Retinal pigment epithelial cell (primary cell): ENCODE measurements at places on chromosomes 5 and 9.

DNA sequence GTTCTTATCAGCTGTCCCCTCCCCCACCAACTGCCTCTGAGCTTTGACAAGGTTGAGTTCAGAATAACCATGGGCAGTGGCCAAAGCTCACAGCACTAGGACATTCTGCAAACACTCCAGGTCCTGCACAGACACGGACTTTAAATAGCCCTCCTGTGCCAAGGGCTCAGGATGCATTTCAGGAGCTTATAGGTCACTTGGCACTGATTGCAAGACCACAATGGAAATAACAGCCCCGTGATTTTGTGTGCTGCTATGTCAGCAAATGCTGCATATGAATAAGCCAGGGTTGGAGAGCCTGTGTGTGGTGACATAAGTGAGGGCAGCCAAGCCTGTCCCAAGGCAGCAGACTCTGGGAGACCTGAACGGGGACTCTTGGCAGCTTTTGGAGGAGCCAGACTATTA, 150.7 kb downstream of the DMRT2 start:
- DNase-seq, result no peak

- DNase-seq, result no peak
Observed at GRCh38 chr9:132381966-132382541, 24.6 kb downstream of the TTF1 start.

DNA sequence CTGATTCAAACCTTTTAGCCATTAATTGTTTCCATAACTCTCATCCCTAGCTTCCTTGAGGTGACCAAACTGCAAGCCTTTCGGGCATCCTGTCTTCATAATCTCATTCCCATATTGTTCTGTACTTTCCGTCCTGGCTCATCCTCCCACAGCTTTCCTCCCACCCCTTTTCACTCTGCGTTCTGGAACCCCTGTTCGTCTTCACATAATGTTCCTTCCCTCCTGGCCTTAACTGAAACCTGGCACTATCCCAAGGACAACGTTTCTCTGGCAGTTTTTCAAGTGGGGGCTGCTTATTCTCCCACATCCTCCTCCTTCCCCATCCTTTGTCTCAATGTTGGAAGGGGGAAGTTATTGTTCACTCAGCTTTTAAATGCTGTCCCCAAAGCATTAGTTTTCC, 1.5 kb downstream of the ZNF189 start:
- DNase-seq, result no peak

DNA sequence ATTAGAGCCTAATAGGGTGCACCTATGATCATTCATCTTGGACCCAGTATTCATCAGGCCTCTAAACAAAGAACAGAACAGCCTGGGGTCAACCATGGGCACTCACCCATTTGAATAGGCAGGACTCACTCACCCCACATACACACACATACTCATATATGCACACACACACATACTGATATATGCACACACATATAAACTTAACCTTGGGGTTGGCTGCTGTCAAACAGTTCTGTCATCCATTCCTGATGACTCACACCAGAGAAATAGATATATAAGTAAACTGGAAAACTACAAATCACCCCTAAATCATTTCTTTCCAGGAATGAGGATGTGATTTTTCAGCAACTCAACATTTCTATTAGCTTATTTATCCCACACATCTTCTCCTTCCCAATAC, 51.3 kb downstream of the ARL15 start:
- DNase-seq, result no peak

DNA sequence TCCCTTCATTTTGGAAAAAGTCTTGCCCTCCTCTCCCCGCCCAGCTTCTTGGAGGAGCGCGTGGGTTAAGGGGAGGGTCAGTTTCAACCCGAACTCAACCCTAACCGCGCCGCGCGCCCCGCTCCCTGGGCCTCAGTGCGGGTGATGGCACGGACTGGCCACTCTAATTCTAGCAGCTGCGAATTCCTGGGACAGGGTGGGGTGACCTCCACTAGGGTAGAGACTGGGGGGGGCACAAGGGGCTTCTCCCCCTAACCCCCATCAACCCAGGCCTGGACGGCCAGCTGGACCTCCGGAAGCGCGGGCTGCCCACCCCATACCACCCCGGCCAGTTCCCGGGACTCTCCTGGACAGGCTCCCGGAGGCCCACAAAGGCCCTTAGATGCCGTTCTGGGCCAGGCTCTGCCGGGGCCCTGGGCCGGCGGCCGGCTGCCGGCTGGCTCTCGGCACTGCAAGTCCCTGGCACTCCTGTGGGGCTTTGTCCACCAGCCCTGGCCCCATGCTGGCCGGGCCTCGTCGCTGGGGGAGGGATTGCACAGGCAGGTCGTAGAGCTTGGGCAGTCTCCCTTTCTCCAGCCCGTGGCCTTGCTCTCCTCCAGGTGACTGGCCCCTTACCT, 7.2 kb upstream of the PSD2 start:
- DNase-seq, result no peak

GRCh38 chr9:6198251-6198650, 17.4 kb upstream of the IL33 start:
- no peak for DNase-seq

DNA sequence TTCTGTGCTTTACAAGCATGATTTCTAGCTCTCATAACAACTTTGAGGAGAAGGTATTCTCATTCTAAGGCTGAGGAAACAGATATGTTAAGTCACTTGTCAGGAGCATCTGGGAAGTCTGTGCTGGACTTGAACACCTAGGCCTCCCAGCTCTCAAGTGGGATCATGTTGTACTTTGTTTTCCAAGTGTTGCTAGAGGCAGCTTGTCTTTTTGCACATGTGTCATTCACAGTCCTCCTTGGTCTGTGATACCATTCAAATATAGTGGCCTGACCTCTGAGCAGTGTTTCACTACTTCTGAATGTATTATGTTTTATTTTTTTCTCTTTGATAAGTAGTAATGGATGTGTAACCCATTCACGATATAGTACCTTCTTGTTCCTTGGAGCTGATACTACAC, 21.2 kb downstream of the ZSWIM6 start:
- DNase-seq, result no peak

GRCh38 chr5:171593401-171593800, 174.0 kb downstream of the FGF18 start:
- no peak for DNase-seq

- no peak for DNase-seq
Observed at GRCh38 chr5:76733049-76733417, 17.1 kb downstream of the F2R start.

DNA sequence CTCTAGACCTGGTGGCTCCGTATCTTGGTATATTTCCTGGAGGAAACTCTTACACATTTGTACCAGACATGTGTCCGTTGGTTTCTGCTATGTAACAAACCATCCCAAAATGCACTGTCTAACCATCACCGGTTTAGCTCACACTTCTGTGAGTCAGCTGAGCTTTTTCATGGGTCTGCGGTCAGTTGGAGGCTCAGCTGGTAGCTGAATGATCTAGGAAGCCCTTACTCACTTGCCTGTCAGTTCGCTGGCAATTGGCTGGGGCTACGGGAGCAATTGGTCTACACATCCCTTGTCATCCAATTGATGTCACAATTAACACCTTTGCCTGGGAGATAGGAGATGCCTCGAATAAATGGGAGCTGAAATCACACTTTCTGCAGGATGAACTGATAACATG, 11.6 kb upstream of the WHRN start:
- no peak for DNase-seq

DNA sequence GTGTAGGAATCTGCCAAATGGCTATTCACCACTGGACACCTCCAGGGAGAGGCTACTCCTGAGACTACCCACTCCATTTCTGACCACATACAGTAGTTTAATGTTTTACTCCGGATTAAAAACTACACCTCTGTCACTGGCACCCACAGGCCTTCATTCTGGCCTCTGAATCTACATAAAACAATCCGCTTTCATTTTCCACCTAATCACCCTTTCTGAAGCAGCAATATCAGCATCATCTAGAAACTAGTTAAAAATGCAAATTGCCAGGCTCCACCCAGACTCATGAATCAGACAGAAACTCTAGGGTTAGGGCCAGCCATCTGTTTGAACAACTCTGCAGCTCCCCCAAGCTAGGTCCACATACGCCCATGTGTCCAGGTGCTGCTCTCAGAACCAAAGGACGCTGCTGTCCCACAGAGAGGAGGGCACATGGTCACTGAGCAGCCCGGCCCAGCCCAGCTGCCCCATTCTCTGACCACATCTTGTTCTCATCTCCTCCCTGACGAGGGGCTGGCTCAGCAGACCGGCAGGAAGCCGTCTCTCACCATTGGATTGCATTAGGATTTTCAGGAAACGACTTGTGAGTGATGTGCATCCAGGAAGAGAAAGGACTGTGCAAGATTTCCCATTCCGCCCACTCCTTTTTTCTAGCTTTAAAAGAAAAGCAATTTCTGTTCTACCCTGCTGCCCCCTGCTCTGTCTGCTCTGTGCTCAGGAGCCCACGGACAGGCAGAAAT, 34.7 kb downstream of the ADAM19 start:
- no peak for DNase-seq

DNA sequence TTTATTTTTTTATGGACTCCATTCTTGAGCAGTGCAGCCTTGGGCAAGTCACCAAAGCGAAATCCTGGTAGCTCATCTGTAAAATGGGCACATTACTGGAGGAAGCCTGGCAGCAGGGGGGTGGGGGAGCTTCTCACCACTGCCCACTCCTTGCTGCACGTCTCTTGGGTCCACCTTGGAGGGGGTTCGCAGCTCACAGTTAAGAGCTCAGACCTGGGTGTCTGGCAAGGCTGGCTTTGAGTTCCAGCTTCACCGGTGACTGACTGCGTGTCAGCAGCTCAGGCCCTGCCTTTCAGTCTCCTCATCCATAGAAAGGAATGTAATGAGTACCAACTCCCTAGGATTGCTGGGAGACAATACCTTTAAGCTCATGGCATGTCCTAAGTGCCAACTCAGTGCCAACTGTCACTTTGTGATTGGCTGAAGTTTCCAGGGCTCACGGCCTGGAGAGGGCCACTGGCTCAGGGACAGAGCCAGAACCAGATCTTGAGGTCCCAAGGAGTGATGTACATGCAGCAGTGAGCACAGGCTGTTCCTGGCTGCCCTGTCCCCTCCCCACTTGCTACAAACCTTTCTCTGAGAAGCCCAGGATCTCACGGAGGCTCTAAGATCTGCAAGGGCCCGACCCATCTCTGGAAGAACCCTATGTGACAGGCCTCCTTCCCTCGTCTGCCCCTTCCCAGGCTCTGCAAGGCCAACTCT, 72.9 kb downstream of the C9orf50 start:
- no peak for DNase-seq

DNA sequence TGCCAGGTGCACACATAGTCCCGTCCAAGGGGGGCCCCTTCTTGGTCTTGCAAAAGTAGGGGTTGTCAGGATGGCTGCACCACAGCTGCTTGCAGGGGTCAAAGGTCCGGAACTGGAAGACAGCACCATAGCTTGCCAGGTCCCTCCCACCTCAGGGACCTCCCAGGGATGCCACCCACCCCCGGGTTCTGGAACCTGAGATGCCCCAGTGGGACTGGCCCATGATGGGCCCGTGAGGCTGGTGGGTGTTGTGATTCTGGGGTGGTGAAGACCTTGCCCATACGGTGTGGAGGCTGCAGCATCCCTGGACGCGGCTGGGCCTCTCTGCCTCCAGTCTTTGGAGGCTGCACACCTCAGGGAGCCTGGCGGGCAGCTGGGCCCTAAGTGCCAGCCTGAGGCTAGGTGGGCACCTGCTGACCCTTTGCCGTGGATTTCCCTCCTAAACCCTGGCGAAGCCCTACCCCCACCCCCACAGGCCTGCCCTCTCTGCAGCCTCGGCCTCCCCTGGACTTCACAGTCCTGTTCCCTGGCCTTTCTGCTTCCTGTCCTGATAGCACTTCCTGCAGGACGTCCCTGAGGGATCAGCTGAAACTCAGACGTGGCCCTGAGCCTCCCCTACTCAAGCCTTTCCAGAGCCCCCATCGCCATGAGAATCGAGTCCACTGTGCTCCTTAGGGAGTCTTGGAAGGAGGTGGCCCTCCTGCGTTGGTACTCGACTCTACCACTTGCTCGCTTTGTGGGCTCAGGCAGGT, 92.1 kb downstream of the ZNF354C start:
- DNase-seq, result no peak

DNA sequence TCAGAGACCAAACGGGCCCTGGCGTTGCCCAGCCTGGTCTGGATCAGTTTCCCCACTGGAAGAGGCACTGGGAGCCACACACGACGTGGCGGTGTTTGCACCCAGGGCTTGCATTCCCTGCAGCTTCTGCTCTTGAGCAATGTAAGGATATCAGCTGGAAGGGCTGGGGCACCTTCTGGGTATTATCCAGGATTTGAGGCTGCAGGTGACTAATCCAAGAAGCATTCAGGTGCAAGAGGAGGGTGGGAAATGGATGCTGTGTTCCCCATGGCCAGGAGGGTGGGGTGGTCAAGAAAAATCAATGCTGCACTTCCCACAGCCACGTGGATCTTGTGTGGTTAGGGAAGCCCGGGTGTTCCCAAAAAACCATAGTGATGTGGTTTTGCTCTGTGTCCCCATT, 430.9 kb downstream of the IRX2 start:
- DNase-seq, result no peak

- no peak for DNase-seq
Observed at GRCh38 chr5:94849324-94849723, 230.9 kb downstream of the SLF1 start.

- peak; percentile 68 for DNase-seq
Observed at GRCh38 chr5:140357726-140358093, 2.3 kb upstream of the SLC4A9 start.

- no peak for DNase-seq
Observed at GRCh38 chr5:69492923-69493395, 369 bp downstream of the OCLN start.

DNA sequence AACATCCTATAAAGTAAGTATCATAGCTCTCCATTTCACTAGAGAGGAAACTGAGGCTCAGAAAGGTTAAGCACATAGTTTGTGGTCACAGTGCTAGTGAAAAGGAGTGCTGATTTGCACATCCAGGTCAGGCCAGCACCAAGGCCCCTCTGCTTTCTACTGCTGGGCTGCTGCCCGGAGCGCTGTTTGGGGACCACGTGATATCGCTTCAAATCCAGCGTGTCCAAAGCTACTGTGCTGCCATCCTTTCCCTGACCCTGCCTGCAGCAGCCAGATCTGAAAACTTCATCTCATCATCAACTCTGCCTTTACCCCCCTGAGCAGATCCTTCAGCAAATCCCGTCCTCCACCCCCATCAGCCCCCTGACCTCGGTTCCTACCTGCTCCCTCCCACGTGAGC, 40.7 kb upstream of the AKNA start:
- no peak for DNase-seq

- DNase-seq, result peak; percentile 30
Observed at GRCh38 chr9:31210978-31211570, 1173.4 kb upstream of the ACO1 start.

- no peak for DNase-seq
Observed at GRCh38 chr5:151280443-151280842, 23.1 kb downstream of the SLC36A3 start.

- no peak for DNase-seq
Observed at GRCh38 chr5:171023508-171023907, 161.7 kb downstream of the RANBP17 start.
